Placental pericyte (primary cell): ENCODE measurements at places on chromosomes 5 and 9. TPM values are rescaled to one million over a fixed set of nuclear protein-coding genes. Genes with fewer than 3 reads are reported as not detected.

PCDHB13 gene
- total RNA-seq = 0.22 and 0.29 TPM in 2 replicates

CCNJL gene
- total RNA-seq = 3.3 and 4.9 TPM in 2 replicates

FLT4 gene
- under 0.01 and 0.43 TPM in 2 replicates for total RNA-seq

GRAMD2B gene
- 12.7 and 27.5 TPM in 2 replicates for total RNA-seq

PCDHB16 gene
- under 0.01 and 0.14 TPM in 2 replicates for total RNA-seq

SLC27A6 gene
- 0.44 and 0.57 TPM in 2 replicates for total RNA-seq

IFNA2 gene
- total RNA-seq = not detected in 2 replicates

ZNF367 gene
- total RNA-seq = 0.22 and 9.0 TPM in 2 replicates

ELP1 gene
- 20.8 and 40.2 TPM in 2 replicates for total RNA-seq

SPINK4 gene
- 1.3 and 1.8 TPM in 2 replicates for total RNA-seq

PPWD1 gene
- total RNA-seq = 29.8 and 38.1 TPM in 2 replicates
